Stimulated activated CD8-positive, alpha-beta memory T cell treated with anti-CD3 and anti-CD28 coated beads, Interleukin-12 subunit alpha, Interleukin-12 subunit beta, amount 100 ng/mL, for 4 hours (primary cell): ENCODE measurements at places on chromosomes 13 and 19.

GRCh38 chr19:30890033-30890432, 459.2 kb downstream of the TSHZ3 start:
- DNase-seq = no peak

DNA sequence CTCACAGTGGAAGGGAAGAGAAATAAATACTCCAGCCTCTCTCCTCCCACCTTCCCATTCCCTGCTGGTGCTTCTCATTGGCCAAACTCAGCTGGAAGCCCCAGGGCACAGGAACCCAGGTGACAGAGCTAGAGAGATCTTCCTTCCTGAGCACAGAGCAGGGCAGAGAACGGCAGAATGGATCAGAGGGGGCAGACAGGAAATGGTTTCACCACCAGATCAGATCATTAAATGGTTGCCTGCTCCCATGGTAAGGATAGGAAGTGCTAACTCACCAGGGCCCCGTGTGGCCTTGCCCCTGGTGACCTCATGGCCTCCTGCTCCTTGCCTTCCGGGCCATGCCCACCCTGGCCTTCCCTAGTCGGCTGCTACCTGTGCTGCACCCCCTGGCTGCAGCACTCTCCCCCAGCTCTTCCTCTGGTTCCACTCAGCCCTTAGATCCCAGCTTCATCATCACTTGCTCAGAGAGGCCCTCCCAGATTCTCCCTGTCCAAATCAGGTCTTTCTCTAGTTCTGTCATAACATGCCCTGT, 108.7 kb downstream of the DPF1 start:
- no peak for DNase-seq

GRCh38 chr13:73055813-73056564, 2.8 kb upstream of the KLF5 start:
- no peak for DNase-seq

GRCh38 chr19:48629599-48630295, 7.4 kb downstream of the DBP start:
- no peak for DNase-seq

DNA sequence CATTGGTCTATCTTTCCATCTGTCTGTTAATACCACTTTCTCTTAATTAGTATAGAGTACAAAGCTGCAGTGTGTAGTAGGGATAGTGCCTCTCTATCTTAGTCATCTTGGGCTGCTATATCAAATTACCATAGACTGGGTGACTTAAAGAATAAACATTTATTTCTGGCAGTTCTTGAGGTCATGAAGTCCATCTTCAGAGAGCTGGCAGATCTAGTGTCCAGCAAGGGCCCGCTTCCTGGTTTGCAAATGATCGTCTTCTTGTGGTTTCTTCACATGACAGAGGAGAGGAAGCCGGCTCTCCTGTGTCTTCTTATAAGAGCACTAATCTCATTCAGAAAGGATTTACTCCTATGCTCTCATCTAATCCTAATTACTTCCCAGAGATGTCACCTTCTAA, 6.1 kb downstream of the ZNF700 start:
- DNase-seq = no peak

DNA sequence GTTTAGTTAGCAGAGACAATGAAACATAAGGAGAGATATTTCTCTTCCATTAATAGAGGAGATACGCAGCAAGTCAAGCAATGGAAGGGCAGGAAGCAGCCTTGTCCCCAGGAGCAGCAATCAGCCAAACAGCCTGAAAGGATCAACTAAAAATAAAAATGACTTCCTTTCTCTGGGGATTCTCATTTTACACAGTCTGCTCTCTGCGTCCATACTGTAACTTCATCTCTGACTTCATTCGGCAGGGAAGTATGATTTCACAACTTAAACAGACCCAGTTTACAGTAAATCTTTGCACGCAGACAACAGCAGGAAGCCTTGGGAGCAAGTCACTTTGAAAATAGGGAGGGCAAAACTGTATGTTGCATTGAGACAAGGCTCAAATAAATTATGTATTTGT, 826.7 kb downstream of the DIAPH3 start:
- DNase-seq = no peak

- DNase-seq = no peak
Observed at GRCh38 chr13:108527844-108528243, 101.6 kb upstream of the MYO16 start.

GRCh38 chr13:41652735-41653361, 195.5 kb downstream of the RGCC start:
- no peak for DNase-seq

DNA sequence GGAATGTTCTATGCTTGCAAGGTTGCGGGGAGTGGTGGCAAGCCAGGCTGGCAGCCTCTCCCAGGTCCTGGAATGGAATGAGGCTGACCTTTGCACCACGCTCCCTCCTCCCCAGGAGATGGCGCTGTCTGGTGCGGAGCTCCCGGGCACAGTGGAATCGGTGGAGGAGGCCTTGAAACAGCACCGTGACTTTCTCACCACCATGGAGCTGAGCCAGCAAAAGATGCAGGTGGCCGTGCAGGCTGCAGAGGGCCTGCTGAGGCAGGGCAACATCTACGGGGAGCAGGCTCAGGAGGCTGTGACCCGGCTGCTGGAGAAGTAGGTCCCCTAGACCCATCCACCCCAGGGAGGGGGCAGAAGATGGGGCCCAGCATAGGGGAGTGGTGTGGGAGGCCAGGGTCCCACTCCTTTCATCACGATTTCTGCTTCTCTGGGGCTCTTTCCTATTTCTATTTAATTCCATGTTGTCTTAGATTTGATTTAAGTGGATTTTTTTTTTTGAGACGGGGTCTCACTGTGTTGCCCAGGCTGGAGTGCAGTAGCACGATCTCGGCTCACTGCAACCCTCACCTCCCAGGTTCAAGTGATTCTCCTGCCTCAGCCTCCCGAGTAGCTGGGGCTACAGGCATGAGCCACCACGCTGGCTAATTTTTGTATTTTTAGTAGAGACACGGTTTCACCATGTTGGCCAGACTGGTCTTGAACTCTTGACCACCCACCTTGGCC, 53.2 kb upstream of the SHKBP1 start:
- DNase-seq = no peak

DNA sequence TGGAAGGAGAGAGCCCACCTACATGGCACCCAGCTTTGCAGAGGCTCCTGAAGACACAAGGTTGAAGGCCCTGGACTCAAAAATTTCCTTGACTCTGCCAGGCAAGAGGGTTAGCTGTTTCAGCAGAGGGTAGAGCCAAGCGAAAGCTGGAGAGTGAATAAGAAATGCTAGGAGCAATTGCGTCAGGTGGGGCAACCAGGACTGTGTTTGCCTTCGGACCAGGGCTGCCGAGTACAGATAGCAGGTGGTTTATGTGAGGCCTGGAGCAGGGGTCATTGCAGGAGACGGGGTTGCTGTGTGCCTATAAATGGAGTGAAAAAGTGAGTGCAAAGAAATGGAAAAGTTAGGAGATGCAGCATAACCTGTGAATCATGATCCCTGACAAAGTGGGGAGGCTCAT, 59.1 kb downstream of the IRS2 start:
- DNase-seq = no peak

GRCh38 chr13:31056644-31057271, 104.9 kb downstream of the HSPH1 start:
- no peak for DNase-seq

DNA sequence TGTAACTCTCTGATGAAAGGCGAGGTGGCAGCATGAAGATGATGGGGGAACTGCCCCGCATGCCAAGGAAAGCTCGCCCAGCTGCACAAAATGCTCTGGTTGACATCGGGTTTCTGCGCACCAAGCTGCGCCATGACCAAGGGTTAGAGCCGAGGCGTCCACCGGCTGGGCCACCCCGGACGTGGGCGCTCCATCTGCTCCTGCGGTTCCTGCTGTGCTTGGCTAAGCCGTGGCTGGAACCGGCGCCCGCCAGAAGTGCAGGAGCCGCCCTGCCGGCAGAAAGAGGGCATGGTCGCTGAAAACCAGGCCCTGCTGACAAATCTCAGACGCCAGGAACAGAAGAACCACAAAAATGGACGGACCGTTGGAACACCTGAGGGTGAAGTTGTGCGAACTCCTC, 57.9 kb downstream of the ZNF100 start:
- no peak for DNase-seq

DNA sequence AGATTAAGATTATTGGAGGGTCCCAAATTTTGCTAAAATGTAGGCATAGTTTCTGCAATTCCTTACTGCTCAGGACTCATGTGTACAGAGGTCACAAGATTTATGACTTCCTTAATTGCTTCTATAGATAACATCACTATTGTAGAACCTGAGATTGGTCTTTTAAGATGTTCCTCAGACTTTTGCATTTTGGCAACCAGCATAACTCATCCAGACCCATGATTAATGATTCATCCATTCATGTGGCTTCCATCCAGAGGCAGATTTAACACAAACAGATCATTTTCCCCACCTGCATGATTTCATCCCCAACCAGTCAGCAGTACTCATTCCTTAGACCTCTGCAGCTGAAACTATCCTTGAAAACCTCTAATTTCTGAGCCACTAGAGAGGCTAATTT, 34.5 kb upstream of the CEACAM8 start:
- no peak for DNase-seq

GRCh38 chr13:46632176-46632575, 79.2 kb downstream of the LRCH1 start:
- no peak for DNase-seq

DNA sequence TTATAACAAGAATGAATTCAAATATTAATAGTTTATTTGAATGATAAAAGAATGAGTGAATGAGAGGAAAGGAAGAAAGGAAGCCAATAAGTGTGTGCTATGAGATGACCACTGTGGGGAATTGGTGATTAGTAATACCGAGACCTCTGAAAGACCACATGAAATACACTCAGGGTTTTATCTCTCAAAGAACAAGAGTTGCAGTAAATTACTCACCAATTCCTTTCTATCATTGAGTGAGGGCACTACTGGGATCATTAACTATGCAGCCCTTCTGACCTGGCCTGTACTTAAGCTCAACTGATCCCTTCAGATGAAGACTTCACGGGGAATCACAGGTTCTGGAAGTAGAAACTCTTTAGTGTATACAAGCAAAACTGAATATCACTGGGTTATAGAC, 1636.1 kb downstream of the SLITRK5 start:
- DNase-seq = no peak

DNA sequence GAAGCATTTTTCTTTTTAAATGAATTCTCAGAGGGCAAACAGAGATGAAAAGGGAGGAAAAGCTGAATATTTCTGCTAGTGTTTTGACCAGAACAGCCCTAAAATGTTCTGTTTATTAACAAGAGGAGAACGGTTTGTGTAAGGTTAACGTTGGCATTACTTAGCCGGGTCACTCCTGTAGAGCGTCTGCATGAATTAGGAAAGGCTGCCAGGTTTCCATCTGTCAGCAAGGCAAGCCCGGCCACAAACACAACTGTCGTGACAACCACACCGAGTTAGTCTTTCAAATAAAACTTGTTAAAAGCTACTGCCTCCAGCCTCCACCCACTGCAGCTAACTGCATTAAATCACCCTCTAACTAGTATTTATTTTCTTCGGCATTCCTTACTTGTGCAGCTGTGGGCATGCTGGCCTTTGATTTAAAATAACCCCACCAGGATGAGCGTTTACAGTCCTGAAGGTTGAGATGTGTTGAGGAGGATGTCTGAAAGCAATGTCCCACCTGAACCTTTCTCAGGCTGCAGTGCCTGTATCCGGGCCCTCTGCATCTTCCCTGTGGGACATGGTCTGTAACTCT, 527.9 kb downstream of the FGF9 start:
- no peak for DNase-seq

- no peak for DNase-seq
Observed at GRCh38 chr13:92941167-92941566, 285.4 kb upstream of the GPC6 start.

DNA sequence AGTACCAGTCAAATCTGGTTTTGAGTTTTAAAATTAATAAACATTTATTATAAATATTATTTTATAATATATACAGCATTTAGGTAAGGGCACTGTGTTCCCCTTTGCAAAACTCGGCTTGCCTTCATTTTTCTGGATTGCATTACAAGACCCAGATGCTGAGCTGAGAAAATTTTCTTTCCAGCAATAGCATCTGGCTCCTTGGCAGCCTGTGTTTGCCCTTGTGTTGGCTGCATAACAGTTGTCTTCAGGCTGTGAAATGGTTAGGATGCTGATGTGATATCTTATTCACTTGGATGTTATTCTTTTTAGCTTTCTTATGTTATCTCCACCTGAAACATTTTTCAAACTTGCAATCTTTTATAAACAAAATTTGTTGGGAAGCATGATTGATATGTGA, 784.4 kb downstream of the DACH1 start:
- no peak for DNase-seq

- no peak for DNase-seq
Observed at GRCh38 chr13:46104868-46105267, at the start of gene CPB2. Gene CPB2, minus strand, starts transcription at chr13:46105033. Its CDS starts 24 bp downstream, at chr13:46105009.

- no peak for DNase-seq
Observed at GRCh38 chr13:87859261-87859660, 188.1 kb downstream of the SLITRK5 start.

- DNase-seq = no peak
Observed at GRCh38 chr19:48501494-48502349, 9.9 kb downstream of the LMTK3 start.

DNA sequence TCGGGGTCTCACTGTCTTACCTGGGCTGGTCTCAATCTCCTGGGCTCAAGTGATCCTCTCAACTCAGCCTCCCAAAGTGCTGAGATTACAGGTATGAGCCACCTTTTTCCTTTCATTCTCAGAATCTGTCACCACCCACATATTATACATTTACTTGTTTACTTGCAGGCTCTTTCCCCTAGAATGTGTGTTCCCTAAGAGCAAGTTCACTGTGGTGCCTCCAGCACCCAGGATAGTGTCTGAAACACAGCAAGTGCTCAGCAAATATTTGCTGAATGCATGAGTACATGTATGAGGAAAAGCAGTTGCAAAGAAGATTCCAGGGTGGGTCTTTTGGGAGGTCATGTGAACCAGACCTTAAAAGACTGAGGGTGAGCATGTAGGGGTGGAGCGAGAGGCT, 96.8 kb downstream of the RGCC start:
- no peak for DNase-seq

DNA sequence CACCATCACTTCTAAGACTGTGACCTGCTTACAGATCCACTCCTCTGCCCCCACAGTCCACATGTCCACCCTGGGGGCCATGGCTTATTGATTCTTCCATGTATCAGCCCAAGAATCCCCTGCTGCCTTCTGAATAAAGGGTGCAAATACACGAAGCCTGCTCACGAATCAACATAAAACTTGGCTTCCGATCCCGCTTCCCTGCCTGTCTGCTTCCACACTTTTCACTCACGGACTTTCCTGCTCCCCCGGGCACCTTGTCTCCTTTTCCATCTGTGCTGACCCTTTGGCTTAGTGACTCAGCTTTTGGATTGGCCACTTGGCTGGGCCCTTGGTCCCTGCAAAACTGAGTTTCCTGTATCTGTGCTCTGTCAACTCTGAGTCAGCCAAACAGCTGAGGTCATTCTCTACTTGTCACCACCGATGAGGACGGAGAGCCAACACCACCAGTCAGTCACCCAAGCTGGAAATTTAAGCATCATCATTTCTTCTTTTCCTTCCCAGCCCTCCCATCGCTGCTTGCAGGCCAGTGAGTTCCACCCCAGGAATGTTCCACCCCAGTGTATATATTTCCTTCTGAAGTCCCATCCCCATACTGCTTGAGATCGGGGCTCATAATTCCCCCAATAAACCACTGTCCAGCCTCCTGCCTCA, 11.4 kb upstream of the USP12 start:
- no peak for DNase-seq
